ENCODE measurements at places on chromosomes 13 and 19.

- DNase-seq, result peak; percentile 7
Observed at GRCh38 chr13:59360108-59360507, 803.6 kb downstream of the DIAPH3 start.

DNA sequence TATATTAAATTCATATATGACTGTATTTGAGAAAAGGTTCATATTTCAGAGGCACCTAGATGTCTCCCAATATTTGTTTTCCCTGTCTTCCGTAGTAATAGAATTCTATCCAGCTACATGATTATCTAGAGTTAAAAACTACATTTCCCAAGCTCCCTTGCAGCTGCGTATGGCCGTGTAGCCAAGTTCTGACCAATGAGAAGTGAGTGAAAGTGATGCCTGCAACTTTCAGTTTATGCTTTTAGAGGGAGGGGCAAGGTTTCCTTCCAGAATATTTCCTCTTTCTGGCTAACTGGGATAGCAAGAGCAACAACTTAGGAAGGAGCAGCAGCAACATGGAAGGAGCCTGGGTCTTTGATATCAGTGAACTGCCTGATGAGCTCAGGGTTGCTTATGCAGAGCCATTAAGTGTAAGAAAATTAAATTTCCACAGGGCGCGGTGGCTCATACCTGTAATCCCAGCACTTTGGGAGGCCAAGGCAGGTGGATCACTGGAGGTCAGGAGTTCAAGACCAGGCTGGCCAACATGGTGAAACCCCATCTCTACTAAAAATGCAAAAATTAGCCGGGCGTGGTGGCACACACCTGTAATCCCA lies 23.2 kb upstream of the CYP2A13 start:
- no peak for DNase-seq

- no peak for DNase-seq
Observed at GRCh38 chr13:41052441-41052840, 8.9 kb upstream of the WBP4 start.

GRCh38 chr13:66275416-66275815 lies 954.7 kb downstream of the PCDH9 start:
- DNase-seq, result no peak

DNA sequence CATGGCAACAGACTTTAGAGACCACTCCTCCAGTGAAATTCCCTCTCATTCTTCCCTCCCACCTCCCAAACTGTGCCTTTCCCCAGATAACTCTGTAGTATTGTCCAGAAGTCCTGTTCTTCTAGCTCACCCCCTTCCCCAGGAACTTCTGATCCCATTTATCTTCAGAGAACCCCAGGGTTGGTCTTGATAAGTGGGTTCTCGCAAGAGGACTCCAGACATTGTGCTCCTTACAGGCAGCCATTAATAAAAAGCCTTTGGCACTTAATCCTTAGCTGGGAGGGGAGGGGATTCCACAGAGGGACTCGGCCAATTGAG lies 1.9 kb downstream of the LTBP4 start:
- no peak for DNase-seq

- no peak for DNase-seq
Observed at GRCh38 chr13:50588491-50589130, 254.9 kb downstream of the DLEU7 start.

- DNase-seq, result no peak
Observed at GRCh38 chr19:52590728-52591127, 20.6 kb downstream of the ZNF701 start.

DNA sequence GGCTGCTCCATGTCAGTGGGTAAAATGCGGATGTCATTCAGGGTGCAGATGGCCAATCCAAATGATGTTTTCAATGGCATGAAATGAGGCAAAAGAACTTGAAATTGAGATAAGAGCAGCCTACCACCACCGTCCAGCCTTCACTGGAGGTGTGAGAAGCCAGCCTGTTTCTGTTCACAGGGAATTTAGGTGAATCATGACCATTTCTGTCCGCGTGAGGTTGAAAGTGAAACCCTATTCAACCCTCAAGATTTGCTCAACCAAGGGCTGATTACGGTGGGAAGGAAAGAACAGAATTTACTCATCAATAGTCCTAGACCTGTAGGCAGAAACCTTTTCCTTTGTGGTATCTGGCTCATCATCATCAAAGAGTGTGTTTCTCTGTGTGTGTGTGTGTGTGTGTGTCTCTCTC lies 370.7 kb downstream of the COG6 start:
- peak; percentile 75 for DNase-seq

DNA sequence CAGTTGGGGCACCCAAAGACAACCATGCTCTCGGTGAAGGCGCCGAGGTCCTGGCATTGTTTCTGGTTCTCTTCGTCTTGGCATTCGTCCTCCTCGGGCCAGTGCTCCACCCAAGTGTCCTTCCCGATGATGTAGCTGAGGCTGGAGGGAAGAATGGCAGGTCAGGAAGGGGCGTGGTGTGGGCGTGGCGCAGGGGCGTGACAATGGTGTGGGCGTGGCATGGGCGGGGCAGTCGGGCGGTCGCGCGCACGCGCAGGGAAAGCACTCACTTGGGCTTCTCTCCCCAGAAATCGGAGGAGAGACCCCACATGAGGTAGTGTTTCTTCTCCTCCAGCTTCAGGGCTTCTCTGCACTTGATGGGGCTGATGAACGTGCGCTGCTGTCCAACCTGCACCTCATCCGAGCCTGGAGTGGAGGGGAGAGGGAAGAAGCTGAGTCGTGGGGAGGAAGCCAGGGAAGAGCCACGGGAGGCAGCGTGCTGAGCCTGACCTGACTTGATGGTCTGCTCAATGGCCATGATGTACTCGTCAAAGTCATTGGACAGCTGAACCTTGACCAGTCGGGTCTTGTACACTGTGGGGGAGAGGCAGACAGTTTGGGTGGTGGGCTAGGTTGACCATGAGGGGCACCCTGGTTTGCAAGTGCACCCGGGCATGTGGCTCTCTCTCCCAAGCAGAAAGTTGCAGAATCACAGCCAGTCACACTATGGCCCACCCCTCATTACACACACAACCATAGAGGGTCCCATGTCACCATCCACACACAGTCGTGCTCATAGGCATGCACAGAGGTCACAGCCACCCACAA lies 8.1 kb upstream of the TNFSF14 start:
- peak; percentile 30 for DNase-seq

DNA sequence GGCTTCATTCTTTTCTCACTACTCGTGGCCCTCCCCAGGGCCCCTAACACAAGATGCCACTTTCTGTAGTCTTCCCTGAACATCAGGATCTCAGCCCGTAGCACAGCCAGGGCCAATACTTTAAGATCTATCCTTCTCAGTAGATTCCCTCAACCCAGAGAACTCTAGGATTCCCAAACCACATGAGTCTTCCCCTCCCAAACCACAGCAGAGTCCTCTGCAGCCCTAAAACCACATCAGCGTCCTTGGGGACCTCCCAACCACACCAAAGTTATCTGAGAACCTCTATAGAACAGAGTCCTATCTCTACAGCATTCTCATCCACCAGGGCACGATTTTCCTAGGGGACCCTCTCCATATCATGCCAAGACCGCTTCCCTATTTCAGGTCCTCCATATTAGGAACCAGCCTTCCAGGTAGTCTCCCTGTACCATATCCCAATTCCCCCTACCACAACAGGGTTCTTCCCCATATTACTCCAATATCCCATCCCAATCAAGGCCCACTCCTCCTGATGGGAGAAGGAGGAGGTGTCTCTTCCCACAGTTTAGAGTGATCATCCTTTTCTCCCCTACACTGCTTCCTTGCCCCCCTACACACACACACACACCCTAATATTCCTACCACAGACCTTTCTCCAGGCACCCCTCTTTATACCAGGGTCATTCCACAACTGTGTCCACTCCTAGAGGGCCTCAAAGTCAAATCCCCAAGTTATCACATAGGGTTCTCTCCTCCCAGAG lies 1.4 kb downstream of the DYRK1B start:
- no peak for DNase-seq

DNA sequence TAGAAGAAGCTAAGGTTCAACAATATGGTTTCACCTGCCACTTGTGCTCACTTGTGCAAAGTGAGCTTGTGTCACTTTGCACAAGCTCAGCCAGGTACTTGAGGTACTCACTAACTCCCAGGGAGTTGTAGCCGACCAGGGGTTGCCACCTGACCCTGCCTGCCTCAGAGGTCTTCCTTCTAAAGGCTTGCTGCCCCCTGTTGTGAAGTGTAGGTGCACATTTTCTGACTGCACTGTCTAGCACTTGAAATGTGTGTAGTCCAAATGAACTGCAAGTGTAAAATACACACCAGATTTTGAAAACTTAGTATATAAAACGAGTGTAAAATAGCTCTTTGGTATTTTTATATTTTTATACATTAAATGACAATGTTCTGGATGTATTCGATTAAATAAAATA lies 230.8 kb downstream of the DLEU7 start:
- no peak for DNase-seq

- DNase-seq, result no peak
Observed at GRCh38 chr13:85137516-85137915, 661.7 kb downstream of the SLITRK6 start.

- no peak for DNase-seq
Observed at GRCh38 chr13:34346626-34347025, 528.7 kb downstream of the RFC3 start.

GRCh38 chr19:10353793-10354391 lies 14.5 kb upstream of the ICAM3 start:
- peak; percentile 41 for DNase-seq

DNA sequence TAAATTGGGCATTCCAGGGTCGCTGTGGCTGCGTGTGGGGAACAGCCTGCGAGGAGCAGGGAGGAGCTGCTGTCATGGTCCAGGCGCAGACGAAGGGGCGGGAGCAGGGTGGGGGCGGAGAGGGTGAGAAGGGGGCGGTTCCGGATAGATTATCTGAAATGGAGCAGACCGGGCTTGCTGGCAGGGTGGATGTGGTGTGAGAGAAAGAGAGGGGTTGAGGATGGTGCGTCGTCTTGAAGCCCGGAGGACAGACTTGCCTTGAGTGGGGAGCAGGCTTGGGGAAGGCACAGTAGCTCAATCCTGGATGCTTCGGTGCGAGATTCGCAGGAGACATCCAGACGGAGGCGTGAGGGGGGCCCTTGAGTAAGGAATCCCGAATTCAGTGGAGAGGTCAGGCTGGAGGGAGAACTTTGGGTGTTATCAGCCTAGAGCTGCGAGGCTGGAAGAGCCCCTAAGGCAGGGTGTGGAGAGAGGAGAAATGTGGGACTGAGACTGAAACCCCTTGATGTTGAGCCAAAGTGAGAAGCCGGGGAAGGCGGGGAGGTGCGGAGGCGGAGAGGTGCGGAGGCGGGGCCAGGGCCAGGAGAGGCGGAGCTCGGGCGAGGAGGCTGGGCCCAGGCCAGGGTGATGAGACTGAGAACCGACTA lies 40.6 kb downstream of the DPF1 start:
- DNase-seq, result no peak

- DNase-seq, result no peak
Observed at GRCh38 chr19:18513868-18514267, 8.0 kb downstream of the ELL start.

GRCh38 chr13:20351281-20352022 lies 119.3 kb upstream of the GJB6 start:
- DNase-seq, result no peak

DNA sequence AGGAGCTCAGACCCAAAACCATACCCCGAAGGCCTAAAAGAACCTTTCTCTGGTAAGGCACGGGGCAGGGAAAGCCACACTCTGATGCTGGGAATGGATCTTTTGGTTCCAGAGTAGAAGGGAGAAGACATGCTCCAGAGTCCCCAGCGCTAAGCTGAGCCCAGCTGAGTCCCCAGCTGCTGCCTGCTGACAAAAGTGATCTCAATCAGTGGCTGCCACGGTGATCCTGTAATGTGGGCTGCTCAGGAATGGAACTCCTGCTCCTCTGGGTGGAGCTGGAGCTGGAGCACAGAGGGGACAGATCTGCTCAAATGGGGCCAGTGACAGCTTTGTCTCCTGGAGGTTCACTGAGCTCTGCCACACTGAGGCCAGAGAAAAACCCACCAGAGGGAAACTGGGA lies 70.5 kb downstream of the MLLT1 start:
- no peak for DNase-seq

DNA sequence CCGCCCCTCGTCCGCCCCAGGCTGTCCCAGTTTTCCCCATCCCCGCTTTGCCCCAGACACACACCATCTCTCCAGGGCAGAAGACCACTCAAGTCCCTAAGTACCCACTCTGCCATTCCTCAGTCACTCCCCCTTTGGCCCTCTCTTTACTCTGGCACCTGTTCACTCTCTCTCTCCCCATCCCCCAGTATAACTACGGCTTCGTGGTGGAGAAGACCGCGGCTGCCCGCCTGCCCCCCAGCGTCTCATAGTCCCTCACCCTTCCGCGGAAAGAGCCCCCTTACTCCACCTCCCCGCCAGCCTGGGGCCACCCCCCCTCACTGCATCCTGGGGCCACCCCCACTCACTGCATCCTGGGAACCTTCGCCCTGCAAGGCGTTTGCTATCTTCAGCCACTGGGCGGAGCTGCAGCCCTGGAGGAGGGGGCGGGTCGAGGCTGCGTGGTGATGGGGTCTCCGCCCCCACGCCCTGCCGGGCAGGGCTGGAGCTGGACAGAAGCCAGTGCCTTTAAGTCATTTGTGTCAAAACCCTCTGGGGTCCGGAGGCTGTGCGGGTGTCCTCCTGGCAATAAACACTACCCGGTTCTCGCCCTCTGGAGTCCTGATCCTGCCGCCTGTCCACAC lies 5.0 kb downstream of the MVB12A start:
- DNase-seq, result peak; percentile 22

DNA sequence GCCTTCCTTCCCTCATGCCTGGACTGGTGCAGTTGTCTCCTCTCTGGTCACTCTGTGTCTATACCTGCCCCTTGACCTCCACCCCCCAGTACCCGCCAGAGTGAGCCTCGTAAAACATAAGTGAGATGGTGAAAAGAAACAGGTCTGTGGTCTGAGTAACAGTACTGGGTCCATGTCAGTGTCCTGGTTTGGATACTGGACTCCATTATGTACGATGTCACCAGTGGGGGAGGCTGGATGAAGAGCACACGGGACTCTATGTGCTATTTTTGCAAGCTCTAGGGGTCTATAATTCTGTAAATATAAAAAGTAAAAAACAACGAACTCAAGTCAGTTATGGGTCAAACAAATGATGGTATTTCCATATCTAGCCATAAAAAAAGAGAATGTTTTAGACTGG lies 14.4 kb downstream of the MYBPC2 start:
- DNase-seq, result no peak

DNA sequence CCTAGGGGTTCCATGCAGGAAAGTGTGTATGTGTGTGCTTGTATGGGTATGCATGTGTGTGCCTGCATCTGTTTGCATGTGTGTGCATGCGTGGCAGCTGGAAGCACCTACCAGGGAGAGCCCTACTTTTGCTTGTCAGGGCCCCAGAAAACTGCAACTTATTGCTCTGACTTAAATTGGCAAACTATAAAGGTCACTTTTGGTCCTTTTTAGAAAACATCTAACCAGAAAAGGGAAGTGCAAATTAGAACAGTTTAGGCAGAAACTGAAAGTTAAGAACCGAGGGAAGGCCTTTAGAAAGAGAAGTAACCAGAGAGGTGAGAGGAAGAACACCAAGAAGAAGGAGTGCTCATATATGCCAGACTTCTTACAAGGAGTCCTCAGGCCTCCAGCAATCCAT lies 32.5 kb downstream of the DLEU7 start:
- no peak for DNase-seq

DNA sequence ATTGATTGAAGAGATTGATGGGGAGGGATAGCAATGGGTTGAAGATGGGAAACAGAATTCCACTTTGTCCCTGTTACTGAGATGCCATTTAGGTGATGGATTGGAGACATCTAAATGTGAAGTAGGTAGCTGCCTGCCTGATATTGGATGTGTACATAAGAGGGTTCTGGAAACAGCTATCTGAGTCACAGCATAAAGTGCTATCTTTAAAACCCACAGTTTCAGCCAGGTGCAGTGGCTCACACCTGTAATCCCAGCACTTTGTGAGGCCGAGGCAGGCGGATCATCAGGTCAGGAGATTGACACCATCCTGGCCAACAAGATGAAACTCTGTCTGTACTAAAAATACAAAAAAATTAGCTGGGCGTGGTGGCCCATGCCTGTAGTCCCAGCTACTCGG lies 72.6 kb downstream of the DNAJC3 start:
- DNase-seq, result no peak
